Osteocyte (in vitro differentiated cells): ENCODE measurements at places on chromosomes 2 and 18. TPM values are rescaled to one million over a fixed set of nuclear protein-coding genes. Genes with fewer than 3 reads are reported as not detected.

The RDH14 gene
- 19.0 and 21.3 TPM in 2 replicates for total RNA-seq

DNA sequence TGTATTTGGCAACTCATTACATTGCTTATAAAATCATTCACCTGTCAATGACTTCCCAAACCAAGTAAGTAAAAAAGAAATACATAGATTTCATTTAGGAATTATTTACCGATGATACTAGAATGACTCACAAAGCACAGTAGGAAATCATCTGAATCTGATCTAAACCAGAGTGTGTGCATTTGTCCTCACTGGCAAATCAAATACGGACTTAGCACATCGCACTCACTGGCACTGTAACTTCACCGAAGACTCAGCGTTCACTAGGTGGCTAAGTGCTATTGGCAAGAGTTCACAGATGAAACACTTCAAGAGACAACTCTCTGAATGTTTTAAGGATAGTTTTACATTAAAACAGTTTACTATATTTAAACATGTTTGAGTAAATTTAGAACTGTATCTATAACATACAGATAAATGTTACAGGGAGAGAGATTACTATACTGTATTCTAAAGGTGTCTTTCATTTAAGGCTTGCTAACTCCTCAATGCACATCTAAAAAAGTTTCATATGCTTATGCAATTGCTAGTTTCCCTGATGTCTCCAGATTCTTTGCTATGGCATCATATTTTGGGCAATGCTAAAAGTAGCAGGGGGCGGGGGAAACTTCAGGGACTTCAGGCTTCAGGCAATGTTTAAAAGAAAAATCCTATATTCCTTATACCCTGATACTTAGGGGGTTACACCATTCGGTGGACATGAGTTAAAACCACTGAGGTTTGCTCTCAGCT lies 48.8 kb downstream of the STK39 start:
- no peak for DNase-seq
- no peak overlapping the region for H3K27ac ChIP-seq
- peaks cover 35% of the 10 kb centered on the region for H3K4me1 ChIP-seq
- H3K4me3 ChIP-seq, result no peak overlapping the region
- no peaks in the 10 kb centered on the region for H3K27me3 ChIP-seq

GRCh38 chr2:35887146-35887545 lies 468.4 kb upstream of the CRIM1 start:
- no peak for DNase-seq
- no peak overlapping the region for H3K27ac ChIP-seq
- peaks cover 31% of the 10 kb centered on the region for H3K27me3 ChIP-seq
- no peaks in the 10 kb centered on the region for H3K36me3 ChIP-seq

DNA sequence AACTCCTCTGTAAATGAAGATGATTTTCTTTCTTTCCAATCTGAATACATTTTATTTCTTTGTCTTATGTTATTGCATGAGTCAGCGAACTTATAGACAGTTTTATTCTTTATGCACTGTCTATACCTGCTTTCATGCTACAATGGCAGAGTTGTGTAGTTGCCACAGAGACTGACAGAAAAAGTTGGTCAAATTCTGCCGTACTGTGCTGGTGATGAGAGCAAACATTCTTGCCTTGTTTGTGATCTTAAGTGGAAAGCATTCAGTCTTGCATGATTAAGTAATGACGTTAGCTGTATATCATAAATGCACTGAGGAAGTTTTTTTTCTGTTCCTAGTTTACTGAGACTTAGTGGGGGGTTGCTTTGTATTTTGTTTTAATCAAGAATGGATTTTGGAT lies 32.9 kb downstream of the ZC3H15 start:
- no peak overlapping the region for H3K27ac ChIP-seq
- H3K4me3 ChIP-seq, result no peak overlapping the region
- H3K27me3 ChIP-seq, result no peaks in the 10 kb centered on the region

GRCh38 chr2:213740453-213740852 lies 456.2 kb downstream of the SPAG16 start:
- no peak overlapping the region for H3K27ac ChIP-seq
- H3K27me3 ChIP-seq, result no peaks in the 10 kb centered on the region
- no peaks in the 10 kb centered on the region for H3K36me3 ChIP-seq
- H3K4me3 ChIP-seq, result no peak overlapping the region
- no peaks in the 10 kb centered on the region for H3K4me1 ChIP-seq

DNA sequence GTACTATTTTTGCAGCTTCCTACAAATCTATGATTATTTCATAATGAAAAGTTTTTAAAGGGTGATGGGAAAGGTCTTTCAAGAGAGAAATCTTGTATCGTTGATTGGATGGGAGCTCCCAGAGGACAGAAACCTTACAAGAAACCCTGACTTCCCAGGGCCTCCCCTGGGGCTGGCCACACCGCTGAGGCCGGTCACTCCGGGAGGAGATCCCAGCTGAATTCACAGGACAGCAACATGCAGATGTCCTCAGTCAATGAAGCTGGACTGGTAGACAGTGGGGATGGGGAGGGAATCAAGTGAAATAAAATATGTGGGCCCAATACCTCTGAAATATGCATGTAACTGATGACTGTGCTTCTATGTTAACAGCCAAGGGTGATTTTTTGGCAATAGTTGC lies 135.6 kb downstream of the TFCP2L1 start:
- no peaks in the 10 kb centered on the region for H3K4me1 ChIP-seq
- H3K36me3 ChIP-seq, result no peaks in the 10 kb centered on the region
- H3K4me3 ChIP-seq, result no peak overlapping the region
- no peak overlapping the region for H3K27ac ChIP-seq
- no peak for DNase-seq
- H3K27me3 ChIP-seq, result peaks cover 33% of the 10 kb centered on the region

GRCh38 chr2:23390152-23390551 lies 5.2 kb downstream of the KLHL29 start:
- H3K4me3 ChIP-seq, result no peak overlapping the region
- H3K27me3 ChIP-seq, result peaks cover 43% of the 10 kb centered on the region
- H3K4me1 ChIP-seq, result peaks cover 15% of the 10 kb centered on the region
- no peak overlapping the region for H3K27ac ChIP-seq

DNA sequence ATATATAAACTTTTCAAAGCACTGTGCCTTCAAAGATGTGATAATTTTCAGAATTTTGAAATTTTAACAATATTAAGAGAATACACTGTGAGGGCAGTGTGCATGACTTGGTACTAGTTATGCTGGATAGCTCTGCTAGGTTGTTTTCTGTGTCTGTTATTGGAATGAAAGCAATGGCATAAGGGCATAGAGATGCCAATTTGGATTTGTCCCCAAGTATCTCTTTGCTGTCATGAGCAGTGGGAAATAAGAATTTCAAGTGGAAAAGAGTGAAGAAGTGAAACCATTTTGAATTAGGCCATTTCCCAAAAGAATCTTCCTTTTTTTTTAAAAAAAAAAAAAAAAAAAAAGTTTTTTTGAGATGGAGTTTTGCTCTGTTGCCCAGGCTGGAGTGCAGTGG lies 76.8 kb downstream of the SLC39A10 start:
- H3K4me3 ChIP-seq, result no peak overlapping the region
- H3K27me3 ChIP-seq, result no peaks in the 10 kb centered on the region
- no peak overlapping the region for H3K27ac ChIP-seq
- H3K36me3 ChIP-seq, result peaks cover 22% of the 10 kb centered on the region
- H3K4me1 ChIP-seq, result peaks cover 52% of the 10 kb centered on the region
- DNase-seq, result no peak

The FAM210A gene
- total RNA-seq, result 12.5 and 13.8 TPM in 2 replicates

GRCh38 chr2:10048501-10049171 lies 5.3 kb downstream of the KLF11 start:
- no peaks in the 10 kb centered on the region for H3K27me3 ChIP-seq
- H3K27ac ChIP-seq, result no peak overlapping the region
- no peak for DNase-seq
- no peak overlapping the region for H3K4me3 ChIP-seq
- peaks cover 17% of the 10 kb centered on the region for H3K4me1 ChIP-seq

The PJVK gene
- 7.4 TPM in 2 replicates for total RNA-seq

GRCh38 chr2:188324067-188324466 lies 32.4 kb downstream of the GULP1 start:
- no peaks in the 10 kb centered on the region for H3K27me3 ChIP-seq
- peaks cover 47% of the 10 kb centered on the region for H3K4me1 ChIP-seq
- H3K27ac ChIP-seq, result no peak overlapping the region
- no peak overlapping the region for H3K4me3 ChIP-seq
- H3K36me3 ChIP-seq, result no peaks in the 10 kb centered on the region
- DNase-seq, result no peak

GRCh38 chr2:128585706-128586105 lies 267.0 kb upstream of the HS6ST1 start:
- no peak overlapping the region for H3K27ac ChIP-seq
- no peaks in the 10 kb centered on the region for H3K27me3 ChIP-seq
- no peak for DNase-seq

GRCh38 chr2:101277111-101277510 lies 24.4 kb downstream of the CNOT11 start:
- H3K27me3 ChIP-seq, result no peaks in the 10 kb centered on the region
- no peak for DNase-seq
- H3K4me3 ChIP-seq, result no peak overlapping the region
- H3K27ac ChIP-seq, result no peak overlapping the region
- no peaks in the 10 kb centered on the region for H3K4me1 ChIP-seq
- H3K36me3 ChIP-seq, result peaks cover 44% of the 10 kb centered on the region

DNA sequence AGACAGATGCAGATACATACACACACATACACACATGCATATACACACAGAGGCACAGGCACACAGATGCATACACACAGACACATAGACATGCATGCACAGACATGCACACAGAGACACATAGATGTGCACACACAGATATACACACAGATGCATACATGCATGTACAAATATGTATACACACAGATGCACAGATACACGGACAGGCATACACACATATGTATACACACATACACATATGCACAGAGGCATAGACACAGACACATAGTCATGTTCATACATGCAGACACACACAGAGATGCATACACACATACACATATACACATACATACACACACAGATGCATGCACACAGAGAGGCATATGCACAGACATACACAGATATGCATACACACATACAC lies 437.3 kb upstream of the SMIM21 start:
- no peaks in the 10 kb centered on the region for H3K4me1 ChIP-seq
- no peaks in the 10 kb centered on the region for H3K36me3 ChIP-seq
- no peaks in the 10 kb centered on the region for H3K27me3 ChIP-seq

The C2orf78 gene
- not detected in 2 replicates for total RNA-seq

DNA sequence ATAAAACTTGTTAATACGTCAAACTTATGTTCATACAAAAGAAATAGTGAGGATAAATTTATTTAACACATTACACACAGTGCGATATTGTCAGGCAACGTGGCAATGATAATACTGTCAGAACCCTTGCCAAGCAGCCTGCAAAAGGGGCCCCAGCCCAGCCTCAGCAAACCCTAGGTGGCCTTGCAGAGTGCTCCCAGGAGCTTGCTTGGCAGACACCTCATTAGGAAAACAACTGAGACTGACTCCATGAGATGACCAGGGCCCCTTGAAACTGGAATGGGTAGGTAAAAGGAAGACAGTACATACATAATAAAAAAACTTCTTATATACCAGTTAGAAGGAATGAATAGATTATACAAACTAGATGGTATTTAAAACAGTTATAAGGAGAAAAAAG lies 136.6 kb upstream of the EPC2 start:
- H3K4me1 ChIP-seq, result peaks cover 9% of the 10 kb centered on the region
- H3K4me3 ChIP-seq, result no peak overlapping the region
- no peaks in the 10 kb centered on the region for H3K27me3 ChIP-seq
- no peak for DNase-seq
- H3K27ac ChIP-seq, result no peak overlapping the region
- peaks cover 10% of the 10 kb centered on the region for H3K36me3 ChIP-seq

DNA sequence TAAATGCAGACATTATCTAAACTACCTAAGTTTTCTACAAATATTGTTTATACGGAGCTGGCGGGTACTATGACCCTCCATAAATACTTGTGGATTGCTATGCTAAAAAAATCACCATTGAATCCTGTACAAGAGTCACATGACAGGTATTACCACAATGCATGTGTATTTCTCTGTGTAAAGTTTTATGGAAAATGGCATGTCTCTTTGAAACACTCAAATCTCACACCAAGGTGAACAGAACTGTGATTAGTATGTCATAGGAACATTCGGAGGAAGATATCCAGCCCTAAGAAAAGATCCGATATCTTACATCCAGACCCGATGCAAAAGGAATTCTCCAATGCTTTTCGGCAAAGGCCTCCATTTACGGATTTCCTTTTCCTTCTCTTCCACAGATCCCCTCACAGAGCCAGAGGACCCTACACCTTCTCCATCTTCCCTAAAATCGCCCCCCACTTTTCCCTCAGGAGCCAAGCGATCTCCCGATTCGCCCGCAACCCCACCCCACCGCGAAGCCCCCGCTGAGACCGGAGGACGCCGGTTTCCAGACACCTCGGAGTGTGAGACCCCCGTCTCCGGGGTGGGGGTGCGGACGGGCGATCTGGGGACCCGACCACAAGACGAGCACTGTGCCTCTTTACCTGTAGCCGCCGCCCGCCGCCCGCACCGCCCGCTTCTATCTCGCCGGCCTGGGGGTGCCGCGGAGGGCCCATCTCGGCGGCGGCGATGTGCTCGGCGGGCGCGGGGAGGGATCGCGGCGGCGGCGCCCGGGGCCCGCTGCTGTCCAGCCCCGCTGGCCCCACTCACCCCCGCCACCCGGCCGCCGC lies 1.2 kb downstream of the SAP130 start:
- peaks cover 2% of the 10 kb centered on the region for H3K36me3 ChIP-seq
- H3K4me1 ChIP-seq, result peaks cover 14% of the 10 kb centered on the region
- peak; percentile 85 for DNase-seq
- H3K27ac ChIP-seq, result peak overlapping the region; percentile 90

GRCh38 chr18:43515481-43515880 lies 238.2 kb upstream of the SYT4 start:
- no peak for DNase-seq
- H3K4me1 ChIP-seq, result no peaks in the 10 kb centered on the region
- peaks cover 33% of the 10 kb centered on the region for H3K27me3 ChIP-seq

The GAREM2 gene
- 15.2 and 20.8 TPM in 2 replicates for total RNA-seq

GRCh38 chr2:191167766-191168165 lies 17.0 kb upstream of the STAT4 start:
- H3K27ac ChIP-seq, result peak overlapping the region; percentile 55
- H3K27me3 ChIP-seq, result peaks cover 7% of the 10 kb centered on the region
- H3K4me3 ChIP-seq, result no peak overlapping the region

DNA sequence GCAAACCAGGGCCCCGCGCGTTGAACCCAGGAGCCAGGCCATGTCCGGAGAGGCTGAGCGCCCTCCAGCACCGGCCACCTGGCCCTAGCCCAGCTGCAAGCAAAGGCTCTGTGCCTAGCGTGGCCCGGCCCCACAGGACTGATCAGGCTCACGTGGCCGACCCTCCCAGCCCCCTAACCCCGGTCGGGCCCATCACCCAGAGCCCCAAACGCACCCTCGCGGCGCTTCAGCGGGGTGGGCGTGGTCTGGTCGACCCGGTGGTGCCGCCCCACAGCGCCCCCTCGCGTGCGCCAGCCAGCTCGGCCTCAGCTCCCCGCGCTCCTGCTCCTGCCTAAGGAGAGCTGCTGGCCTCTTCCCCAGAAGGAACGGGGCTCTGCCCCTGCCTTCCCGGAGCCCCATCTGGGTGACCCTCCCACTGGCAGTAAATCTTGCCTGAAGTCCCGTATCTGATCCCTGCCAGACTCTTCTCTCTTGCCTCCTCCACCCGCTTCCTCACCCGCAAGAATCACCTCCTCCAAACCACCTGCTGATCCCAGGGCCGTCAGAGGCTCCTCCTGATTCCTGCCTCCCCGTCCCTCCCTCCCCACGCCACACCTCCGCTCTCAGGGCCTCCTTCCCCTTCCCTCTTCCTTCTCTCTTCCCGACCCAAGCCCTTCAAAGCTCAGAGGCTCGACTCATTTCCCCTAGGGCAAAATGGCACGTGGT lies 12.3 kb upstream of the TEX51 start:
- peaks cover 2% of the 10 kb centered on the region for H3K27me3 ChIP-seq
- peak overlapping the region; percentile 38 for H3K4me3 ChIP-seq
- H3K4me1 ChIP-seq, result peaks cover 1% of the 10 kb centered on the region
- H3K36me3 ChIP-seq, result no peaks in the 10 kb centered on the region
